ENCODE measurements at places on chromosomes 2 and 18.

- no peak for DNase-seq
Observed at GRCh38 chr2:58606799-58607198, 365.7 kb upstream of the FANCL start.

DNA sequence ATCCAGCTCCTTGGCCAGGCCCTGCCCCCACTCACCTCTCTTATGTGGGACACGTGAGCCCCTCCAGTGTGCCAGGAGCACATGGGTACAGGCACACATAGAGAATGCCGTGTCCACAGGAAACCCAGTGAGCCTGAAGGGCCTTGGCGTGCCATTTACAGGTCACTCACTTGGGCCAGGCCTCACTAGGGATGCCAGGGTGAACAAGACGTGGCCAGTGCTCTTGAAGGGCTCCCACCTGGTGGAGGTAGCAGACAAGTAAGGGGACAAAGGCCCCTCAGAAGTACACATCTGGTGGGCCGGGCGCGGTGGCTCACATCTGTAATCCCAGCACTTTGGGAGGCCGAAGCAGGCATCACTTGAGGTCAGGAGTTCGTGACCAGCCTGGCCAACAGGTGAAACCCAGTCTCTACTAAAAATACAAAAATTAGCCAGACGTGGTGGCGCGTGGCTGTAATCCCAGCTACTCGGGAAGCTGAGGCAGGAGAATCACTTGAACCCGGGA lies 15.1 kb upstream of the C1QL2 start:
- no peak for DNase-seq

DNA sequence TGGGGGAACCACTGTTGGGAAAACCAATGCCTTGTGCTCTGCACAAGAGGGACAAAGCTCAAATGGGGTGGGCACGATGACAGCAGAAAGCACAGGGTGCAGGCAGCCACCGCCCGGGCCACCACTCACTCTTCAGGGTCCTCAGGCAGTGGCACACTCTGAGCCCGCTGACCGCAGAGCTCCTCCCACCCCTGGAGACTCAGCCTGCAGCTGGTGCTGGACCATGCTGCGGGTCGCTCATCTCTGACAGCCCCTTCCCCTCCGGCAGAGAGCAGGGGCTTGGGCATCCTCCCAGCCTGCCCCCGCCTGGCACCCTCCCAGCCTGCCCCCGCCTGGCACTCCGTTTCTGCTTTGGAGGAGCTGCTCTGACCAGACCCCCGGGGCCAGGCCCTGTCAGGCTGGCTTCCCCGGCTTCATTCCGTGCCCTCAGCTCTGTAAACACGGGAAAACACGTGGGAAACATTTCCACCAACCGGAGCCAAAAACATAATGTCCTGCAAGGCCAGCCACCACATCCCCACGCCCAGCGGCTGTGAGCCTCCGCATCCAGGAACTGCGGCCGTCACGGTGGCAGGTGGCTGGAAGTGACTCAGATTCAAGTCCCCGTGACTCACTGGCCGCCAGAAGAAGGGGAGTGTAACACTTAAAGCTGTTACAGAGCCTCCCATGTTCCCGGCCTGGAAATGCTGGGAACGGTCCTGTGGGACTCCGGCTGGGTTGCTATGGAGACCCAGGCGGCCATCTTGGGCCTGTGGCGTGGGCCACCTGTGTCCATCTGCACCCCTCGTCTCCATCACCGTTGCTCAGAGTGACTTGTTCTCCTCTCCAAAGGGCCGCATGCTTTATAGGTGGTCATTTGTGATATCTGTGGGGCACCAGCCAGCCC lies 6.8 kb upstream of the SNED1 start:
- no peak for DNase-seq

DNA sequence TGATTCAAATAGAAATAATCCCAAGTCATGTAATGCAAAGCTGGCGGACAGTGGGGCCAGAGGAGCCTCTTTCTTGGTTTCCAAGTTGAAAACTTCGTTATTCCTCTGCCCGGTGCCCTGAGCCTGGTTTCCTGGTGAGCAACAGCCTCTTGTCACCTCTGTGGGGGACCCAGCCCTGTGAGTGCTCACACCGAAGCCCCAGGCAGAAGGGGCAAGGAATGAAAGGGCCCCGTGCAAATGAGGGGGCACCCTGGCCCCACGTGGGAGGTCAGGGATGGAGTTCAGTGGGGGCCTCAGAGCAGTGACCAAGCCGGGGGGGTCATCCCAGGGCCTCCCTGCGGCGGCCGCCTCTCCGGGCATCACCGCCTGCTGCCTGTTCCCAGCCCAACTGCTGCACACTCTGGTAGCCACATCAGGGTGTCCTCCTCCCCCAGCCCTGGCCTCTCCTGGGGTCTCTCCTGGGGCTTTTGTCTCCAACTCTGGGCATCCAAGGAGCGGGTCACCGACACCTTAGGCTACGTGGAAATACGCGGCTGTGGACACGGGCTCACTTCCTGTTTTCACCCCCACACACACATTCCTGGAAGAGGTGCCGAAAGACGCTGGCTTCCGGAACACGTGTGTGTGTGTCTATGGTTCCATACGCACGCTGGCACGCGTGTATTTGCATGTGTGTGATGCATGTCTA lies 64.5 kb downstream of the TWIST2 start:
- no peak for DNase-seq

DNA sequence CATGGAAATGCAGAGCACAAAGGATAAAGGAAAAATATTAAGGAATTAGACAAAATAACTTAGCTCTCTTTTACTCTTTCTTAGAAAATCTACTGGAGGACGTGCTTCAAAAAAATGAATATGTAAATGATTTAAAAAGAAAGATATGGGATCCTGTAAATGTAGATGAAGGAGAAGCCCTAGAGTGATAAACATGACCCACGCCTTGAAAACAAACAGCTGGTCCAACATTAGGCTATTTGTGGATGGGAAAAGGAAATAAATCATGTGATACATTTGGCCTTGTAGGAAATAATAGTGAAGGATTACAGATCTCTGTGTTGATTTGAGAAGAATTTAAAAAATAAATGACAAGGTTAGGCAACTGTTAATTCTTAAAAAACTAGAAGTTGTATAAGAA lies 492.1 kb upstream of the SLC39A10 start:
- no peak for DNase-seq

All from stimulated activated CD4-positive, alpha-beta T cell treated with anti-CD3 and anti-CD28 coated beads, Interleukin-15, amount 100 ng/mL, for 24 hours (primary cell).